Suppressor macrophage (primary cell): ENCODE measurements at places on chromosomes 5 and 9.

DNA sequence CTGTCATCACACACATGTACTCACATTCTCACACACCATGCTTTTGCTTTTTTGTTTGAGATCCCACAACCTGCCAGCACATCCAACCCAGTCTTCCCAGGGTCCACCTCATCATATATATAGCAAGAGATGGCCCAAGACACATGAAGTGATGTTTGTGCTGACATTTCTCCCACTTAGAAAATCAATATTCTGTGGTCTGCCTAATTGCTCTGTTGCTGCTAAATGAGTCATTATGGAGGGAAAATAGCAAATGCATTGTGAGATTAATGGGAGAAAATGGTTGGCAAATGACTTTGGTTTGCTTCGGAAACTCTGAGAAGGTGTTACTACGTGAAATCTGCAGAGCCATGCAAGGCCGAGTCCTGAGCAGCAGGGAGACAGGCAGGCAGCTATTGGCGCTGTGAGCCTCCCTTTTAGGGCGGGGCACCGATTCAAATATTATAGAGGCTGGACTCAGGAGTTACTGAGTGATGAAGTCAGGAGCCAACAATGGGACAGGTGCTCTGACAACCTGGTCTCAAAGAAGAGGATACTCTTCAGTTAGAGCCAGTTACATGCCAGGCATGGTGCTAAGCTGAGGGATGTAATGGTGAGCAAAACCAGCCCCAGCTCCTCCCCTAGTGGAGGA, 62.8 kb downstream of the DAB2IP start:
- DNase-seq: no peak

GRCh38 chr5:120818128-120818527, 354.0 kb downstream of the PRR16 start:
- DNase-seq: no peak

DNA sequence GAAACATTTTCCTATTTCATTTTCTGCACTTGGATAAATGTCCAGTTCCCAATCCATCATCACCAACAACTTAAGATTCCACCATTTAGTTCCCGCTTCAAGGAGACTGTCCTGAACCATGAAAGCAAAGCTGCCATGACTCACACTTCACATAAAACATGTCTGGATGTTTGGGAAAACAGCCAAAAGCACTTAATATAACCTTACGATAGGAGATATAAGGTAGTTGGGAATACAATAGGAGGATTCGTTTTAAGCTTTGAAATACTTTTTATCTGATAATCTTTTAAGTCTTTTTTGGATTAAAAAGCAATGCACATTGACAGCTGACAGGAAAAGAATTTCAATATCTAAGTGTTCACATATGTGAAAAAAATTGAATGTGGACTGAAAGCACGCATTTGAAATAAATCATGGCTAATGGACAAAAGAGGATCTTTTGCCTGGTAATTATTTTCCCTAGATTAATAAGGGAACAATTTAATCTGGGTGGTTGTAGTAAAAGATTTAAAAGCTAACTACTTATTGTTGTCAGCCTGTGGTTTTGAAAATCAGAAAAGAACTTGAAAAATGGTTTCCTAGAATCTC, 17.3 kb upstream of the TGFBI start:
- peak; percentile 59 for DNase-seq

GRCh38 chr5:178237431-178238312, 5.1 kb upstream of the PHYKPL start:
- peak; percentile 55 for DNase-seq

GRCh38 chr5:78500028-78500427, 139.6 kb downstream of the SCAMP1 start:
- peak; percentile 19 for DNase-seq

GRCh38 chr9:134738869-134739659, 97.5 kb downstream of the COL5A1 start:
- peak; percentile 73 for DNase-seq

GRCh38 chr9:96253059-96253696, 48.8 kb downstream of the HSD17B3 start:
- DNase-seq: no peak

DNA sequence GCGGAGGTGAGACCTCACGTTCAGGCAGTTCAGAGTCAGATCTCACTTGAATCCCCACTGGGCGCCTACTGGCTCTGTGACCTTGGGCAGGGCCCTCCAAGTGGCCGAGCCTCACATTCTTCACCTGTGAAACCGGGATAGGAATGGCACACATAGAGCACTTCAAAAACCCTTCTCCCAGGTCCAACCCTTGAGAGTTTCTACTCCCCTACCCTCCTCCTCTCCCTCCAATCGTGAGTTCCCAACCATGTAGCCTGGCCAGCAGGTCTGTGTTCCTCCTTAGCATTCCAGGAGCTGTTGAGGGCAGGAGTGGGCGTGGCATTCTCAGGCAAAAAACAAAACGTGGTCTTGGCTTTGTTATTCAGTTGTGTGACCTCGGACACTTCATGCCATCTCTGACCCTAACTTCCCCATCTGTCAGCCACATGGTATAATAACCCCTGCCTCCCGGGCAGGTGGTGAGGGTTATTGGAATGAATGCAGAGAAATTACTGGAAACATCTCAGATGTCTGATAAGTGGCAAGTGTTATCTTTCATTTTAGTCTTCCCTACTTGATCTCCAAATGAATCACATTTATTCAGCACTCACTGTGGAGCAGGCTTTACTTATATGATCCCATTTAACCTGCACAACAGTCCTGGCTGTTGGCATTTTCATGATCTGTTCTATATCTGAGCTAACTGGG, 112.8 kb upstream of the BOD1 start:
- no peak for DNase-seq

DNA sequence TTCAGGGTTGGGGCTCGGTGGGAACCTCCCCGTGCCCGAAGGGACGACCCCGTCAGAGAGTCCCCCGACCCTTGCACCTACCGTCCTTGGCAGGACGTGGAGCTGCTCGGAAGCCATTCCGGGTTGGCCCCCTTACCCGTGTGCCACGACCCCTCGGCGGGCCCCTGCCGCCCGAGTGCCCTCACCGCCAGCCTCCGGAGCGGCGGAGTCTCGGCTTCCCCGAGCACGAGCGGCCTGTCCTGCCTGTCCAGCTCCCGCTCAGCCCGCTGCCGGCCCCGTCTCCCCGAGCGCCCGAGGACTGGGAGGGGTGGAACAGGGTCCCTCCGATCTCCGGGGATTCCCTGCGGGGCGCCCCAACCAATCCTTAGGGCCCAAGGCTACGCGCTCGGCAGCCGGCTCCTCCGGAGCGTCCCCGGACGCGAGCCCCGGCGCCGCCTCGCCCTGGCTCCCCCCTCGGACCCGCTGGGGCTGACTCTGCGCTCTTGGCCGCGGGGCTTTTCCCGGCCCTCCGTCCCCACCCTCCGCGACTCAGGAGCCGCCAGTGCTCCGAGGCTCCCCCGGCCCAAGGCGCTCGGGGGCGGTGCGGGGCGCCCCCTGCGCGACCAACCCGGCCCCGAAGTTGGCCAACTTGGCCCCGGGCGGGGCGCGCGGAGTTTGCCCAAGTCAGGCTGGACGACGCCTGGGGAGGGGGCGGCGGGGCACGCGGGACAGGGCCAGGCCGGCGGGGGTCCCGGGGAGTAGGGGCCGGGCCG, 654 bp downstream of the ADAMTS2 start:
- DNase-seq: no peak

DNA sequence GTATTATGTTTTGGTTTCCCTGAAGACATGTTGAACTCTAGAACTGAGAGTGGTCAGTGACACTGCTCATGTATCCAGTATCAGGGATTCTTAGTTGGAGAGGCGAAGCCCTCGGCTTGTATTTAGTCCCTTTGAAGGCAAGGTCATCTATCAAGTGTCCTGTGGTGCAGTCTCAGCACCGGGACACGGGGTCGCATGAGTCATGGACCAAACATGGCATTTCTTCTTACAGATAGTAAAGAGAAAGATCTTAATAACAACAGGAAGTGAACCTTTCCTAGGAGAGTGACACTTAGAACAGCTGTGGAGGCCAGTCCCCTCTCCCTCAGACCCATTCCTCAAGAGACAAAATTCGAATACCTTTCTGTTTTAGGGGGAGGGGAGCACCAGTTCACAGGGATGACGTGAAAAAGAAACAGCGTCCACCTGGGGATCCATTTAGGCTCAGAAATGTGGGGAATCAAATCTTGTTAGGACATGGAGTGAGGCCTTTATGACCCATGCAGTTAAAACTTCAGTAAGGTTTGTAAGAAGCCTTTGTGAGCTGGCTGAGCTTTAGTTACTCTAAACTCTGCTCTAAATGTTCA, 86.5 kb downstream of the ADGRV1 start:
- DNase-seq: peak; percentile 12

GRCh38 chr5:149702934-149703646, 27.0 kb upstream of the PPARGC1B start:
- DNase-seq: no peak

DNA sequence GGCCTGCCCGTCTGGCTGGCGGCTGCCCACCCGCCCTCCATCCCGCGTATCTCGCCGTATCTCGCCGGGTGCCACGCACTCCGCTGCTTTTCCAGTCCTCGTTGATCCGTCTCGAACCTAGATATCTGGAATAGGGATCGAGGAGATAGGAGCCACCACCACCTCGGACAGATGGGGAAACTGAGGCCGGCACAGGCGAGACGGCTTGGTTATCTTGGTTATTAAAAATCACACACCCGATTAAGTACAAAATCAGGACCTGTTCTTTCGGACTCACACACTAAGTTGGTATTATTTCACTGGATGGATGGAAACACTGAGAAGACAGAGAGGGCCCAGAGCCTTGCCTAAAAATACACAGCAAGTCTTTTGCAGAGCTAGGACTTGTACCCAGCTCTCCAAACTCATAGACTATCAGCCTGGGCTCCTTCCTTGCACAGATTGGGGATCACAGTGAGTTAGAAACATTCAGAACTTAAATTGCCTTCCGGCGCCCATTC, 678 bp downstream of the SLC26A2 start:
- no peak for DNase-seq

GRCh38 chr9:5500441-5501235, 9.7 kb upstream of the PDCD1LG2 start:
- no peak for DNase-seq

DNA sequence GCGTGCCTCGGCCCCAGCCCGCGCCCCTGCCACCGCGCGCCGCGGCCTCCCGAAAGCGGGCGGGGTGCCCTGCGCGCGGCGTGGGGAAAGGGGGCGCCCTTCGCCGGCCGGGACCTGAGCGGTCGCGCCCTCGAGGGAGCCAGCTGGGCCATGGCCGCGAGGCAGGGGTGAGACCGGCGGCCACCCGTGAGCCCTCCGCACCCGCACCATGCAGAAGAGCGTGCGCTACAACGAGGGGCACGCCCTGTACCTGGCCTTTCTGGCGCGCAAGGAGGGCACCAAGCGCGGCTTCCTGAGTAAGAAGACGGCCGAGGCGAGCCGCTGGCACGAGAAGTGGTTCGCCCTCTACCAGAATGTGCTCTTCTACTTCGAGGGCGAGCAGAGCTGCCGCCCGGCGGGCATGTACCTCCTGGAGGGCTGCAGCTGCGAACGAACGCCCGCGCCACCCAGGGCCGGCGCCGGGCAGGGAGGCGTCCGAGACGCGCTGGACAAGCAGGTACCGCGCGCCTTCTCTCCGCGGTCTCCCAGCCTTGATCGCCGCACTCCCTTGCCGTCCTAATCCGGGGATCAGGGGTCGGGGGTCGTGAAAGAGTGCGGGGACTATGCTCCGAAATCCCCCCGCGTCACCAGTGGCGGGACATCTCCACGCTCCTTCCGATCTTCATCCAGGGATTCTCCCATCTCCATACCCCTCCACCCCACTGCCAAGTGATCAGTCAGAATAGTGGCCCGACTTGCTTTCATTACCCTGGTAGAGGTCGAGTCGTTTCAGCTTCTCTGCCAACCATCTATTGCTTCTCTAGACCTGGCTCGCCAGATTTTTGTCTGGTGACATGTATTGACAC, 590 bp downstream of the RASGRF2 start:
- DNase-seq: no peak

- no peak for DNase-seq
Measured at GRCh38 chr5:11143456-11144267, 382.6 kb upstream of the DAP start.

DNA sequence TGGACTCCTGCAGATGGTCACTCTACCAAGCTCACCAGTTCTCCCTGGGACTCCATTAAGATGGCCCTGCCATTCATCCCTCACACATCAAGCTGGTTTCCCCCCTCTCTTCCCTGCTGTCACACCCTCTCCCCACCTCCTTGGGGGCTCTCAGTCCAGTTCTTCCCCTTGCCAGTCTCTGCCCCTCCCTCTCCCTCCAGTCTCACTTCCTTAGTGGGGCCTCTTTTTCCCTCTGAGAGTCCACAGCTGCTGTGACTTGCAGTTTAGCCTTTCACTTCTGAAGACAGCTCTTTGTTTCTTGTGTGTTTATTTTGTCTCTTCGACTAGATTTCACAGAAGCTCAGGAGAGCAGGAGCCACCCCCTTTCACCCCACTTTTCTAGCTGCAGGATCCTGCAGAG, 10.5 kb downstream of the DOCK2 start:
- DNase-seq: peak; percentile 59

DNA sequence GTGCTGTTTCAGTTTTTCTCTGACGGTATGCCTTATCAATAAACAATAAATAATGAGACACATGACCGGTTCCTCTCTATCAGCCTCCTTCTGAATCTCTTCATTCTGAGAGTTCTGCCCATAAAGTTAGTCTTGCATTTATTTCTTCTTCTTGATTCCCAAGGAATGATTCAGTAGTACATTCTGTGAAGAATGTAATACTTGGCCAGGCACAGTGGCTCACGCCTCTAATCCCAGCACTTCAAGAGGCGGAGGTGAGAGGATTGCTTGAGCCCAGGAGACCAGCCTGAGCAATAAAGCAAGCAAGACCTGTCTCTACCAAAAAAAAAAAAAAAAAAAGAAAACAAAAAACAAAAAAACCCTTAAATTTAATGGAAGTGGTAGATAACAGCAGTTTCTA, 53.9 kb downstream of the PAM start:
- DNase-seq: no peak
